ENCODE measurements at places on chromosomes 2 and 18.

GRCh38 chr2:164984428-164984827 is 29.1 kb upstream of the SLC38A11 start:
- DNase-seq, result no peak

DNA sequence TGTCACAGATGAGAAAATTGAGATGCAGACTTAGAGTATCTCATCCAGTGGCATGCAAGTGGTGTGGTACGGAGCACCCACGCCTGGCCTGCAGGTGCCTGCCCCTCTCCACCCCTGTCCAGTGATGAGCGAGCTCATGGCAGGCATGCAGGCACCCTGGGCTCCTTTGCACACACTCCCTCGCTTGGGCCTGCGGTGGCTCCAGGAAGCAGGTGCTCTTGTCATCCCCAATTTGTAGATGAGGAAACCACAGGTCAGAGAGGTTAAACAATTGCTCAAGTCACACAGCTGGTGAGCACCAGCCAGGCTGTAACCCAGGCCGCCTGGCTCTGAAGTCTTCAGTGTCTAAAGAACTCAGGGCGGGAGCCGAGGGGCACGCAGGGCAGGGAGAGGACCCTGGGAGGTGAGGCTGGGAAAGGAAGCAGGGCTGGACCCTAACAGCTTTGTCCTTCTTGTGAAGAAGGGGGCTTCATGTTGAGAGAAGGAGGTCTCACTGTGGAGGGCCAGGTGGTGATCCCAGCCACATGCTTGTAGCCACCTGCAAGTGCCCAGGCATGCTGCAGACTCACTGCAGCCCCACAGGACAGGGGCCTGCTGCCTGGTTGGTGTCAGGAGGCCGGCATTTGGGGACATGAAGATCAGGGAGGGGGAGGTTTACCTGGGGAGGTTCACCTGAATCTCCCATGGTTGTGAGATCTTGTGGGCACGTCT is 166.2 kb downstream of the SH3RF3 start:
- no peak for DNase-seq

DNA sequence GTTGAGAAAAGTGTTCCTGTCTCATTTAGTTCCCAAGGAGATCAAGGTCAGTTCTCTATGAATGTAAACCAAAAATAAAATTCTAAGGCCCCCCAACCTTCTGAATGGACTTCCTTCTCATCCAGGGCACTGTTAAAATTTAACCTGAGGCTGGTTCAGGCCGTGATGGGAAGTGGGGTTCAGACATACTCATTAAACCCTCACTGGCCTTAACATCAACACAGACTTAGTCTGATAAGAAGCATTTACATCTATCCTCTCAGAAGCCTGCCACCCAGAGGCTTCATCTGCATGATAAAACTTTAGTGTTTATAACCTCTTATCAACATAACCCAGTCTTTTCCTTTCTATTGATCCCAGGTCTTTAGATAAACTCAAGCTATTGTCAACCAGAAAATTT is 22.4 kb downstream of the ITSN2 start:
- no peak for DNase-seq

- DNase-seq, result no peak
These were observed 44.8 kb downstream of the NAB1 start for GRCh38 chr2:190693533-190694232.

DNA sequence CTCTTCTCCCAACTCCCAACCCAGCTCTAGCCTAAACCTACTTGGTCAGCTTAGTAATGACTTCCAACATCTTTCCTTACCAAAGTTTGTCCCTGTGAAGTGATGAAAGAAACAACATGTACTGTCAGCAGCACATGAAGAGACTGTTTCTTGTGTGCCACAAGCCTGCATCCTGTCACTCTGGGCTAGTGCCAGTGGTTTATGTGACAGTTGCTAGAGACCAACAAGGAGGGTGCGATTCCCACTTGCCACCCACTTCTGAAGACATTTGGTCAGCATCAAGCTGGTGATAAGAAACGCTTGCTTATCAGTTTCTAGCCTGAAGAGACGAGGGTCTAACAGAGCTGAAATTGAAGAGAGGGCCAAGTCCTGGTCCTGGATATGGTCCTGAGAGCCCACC is 132.6 kb downstream of the COL4A4 start:
- DNase-seq, result no peak

DNA sequence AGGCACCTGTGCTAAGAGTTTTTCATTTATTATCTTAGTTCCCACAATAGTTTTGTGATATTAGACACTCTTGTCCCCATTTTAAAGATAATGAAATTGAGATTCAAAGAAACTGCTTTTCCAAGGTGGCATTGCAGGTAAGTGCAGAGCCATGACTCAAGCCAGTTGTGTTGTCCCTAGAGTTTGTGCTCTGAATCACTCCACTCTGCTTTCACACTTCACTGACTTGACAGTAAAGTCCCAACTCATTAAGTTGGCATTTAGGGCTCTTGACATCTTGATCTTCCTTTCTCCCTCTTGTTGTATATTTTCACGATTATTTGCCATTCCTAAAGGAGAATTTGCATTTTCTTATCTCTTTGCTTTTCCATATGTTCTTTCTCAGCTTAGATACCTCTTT is 114.3 kb downstream of the DIS3L2 start:
- DNase-seq, result no peak

GRCh38 chr2:28627722-28628480 is 123.7 kb upstream of the PPP1CB start:
- DNase-seq, result no peak

DNA sequence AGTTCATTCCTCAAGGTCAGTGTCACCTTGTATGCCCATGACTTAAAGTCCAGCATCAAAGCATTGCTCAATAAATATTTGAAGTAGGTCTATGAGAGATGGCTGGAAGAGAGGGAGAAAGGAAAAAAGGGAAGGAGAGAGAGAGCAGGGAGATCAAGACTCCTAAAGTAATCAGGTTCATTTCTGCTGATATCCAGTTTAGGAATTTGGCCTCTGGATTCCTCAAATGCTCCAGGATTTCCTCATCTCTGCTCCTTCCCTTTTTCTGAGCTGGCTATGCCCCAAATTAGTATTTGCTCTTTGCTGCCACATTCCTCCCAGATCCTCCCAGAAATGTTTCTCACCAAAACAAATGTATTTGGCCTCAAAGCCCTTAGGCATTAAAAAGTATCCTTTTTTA is 739.4 kb upstream of the CHAC2 start:
- DNase-seq, result no peak

GRCh38 chr2:186584053-186584452 is 5.8 kb upstream of the ITGAV start:
- DNase-seq, result no peak

- DNase-seq, result no peak
These were observed 37.3 kb downstream of the CYP1B1 start for GRCh38 chr2:38038682-38039081.

DNA sequence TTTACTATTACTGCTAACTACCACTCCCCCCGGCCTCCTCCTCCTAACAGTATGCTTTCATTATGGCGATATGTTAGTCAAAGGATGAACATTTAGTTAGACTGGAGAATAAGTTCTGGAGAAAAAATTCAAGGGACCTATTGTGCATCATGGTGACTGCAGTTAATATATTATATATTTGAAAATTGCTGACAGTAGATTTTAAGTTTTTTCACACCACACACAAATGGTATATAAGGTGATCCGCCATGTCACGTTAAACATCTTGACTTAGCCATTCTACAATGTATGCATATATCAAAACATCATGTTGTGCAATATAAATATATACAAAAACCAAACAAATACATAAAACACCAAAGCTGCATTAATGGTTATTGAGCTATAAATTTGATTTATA is 873.7 kb downstream of the CNTNAP5 start:
- no peak for DNase-seq

GRCh38 chr18:21184396-21184996 is 57.5 kb upstream of the GREB1L start:
- DNase-seq, result no peak

DNA sequence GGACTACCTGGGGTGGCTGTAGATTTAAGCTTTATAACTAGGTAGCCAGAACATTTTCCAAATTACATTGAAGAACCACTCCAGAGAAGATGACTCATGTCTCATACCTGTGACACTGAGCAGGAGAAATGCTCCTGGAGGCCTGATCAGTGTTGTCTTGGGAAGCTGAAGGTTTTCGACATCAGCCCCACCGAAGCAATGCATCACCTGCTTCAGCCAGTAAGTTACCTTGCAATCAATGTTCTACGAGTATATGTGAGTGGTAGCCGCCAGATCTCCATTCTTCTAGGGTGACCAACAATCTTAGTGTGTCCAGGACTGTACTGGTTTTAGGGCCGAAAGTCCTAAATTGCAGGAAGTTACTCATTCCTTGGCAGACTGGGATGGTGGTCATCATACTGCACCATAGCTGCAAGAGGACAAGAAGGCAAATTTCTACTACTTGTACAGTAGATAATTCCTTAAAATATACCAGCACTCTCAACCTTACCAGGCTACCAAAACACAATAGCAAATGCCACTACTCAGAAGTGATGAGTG is 109.3 kb upstream of the LINC00305 start:
- DNase-seq, result no peak

GRCh38 chr2:76861708-76862107 is 660.5 kb downstream of the LRRTM4 start:
- no peak for DNase-seq

- DNase-seq, result no peak
These were observed 102.8 kb downstream of the SMAD7 start for GRCh38 chr18:48847807-48848486.

DNA sequence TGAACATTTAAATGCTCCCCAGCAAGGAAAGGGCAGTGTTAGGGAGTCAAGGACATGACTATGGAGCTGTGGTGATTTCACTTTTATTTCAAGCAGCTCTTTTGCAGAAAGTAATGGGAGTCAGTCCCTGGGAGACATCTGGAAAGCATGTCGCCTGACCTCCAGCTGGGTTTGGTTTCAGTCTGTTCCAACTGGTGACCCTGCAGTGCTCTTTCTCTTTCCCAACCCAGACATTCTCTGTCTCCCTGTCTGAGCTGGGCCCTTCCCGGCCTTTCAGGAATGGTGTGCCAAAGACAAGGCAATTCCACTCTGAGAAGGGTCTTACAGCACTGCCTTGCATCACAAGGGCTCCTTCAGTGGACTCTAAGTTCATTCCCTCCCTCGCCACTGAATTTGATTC is 323.2 kb downstream of the OSR1 start:
- DNase-seq, result no peak

DNA sequence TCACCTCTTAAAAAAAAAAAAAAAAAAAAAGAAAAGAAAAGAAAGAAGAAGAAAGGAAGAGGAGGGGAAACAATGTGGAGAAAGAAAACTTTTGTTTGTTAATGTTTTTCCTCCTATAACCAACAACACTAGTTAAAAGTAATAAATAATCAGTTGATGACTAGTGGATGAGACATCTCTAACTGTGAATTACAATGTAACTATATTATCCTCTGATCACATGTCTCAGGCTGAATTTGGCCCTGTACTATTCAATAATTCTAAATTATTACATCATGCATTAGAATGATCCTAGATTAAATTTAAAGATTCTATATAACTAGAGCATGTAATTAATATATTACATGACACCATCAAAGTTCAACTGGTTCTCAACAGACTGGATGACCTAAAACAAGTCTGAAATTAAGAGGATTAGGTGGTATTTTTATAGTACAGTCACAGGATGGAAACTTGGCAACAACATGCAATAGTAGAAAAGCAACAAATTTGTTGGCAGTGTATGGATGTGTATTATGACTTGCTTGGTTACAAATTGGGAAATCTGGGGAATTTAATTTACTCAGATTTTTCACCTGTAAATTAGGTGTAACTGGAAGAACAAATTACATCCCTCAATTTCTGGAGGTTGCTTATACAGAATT is 269.3 kb upstream of the SETBP1 start:
- no peak for DNase-seq

DNA sequence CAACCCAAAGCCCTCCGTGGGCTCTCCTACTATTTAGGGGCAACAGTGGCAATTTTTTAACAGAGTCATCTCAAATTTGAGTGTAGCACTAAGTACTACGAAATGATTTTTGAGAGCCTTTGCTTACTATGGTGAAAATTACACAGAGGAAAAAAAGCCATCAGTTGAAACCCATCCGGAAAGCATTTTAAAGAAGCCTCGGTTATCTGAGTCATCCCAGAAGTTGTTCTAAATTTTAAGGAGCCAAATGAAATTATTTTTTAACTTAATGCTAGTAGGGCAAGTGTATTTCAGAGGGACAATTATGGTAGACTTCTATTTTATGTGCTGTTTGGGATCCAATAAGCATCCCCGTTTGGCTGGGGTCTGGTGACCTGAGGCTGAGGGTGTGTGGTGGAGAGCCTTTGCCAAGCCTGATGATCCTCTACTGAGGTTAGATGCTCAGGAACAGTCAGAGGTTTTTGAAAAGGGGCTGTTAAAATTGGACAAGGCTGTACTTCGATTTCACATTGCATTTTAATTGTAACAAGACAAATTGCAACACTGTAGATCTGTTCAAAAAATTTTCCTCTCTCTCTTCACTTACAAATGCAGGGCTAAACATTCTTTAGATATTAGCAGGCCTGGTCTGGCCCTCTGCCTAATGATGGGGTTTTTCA is 47.0 kb downstream of the RAPGEF4 start:
- DNase-seq, result no peak

- DNase-seq, result no peak
These were observed 32.7 kb downstream of the VSNL1 start for GRCh38 chr2:17573085-17573803.

DNA sequence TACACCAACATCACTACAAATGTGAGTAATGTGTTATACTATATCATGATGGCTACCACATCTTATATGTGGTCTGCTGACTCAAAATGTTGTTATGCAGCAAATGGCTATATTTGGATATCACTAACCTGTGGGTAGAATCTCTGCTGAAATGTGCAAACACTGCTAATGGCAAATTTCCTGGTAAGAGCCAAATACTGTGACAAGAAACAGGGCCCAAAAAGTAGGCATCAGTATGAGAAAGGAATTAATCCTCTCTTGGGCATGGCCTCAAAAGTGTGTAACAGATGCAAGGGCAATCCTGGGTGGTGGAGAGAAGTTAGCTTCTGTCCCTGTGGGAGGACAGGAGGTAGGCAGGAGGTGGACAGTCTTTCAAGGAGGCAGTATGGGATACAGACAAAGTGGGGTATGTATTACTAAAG is 13.3 kb downstream of the ATF2 start:
- no peak for DNase-seq

- no peak for DNase-seq
These were observed 457.2 kb upstream of the MEX3C start for GRCh38 chr18:51654488-51655326.

GRCh38 chr2:134406311-134406710 is 152.4 kb downstream of the MGAT5 start:
- DNase-seq, result no peak

DNA sequence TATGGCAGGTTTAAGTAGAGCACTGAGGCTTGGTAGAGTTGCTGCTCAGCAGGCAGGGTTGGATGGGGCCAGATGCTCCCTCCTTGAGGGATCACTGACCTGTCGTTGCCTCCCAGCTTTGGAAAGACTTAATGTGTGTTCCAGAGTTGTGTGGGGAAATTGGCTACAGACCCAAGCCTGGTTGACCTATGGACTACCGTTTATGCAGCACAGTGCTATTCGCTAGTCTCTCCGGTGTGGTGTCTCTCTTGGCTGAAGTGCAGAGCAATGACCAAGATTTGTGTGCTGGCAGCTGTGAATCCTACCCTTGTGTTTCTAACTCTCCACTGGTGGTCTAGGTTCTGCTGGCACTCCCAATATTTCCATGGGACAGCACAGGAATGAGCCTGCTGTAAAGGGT is 29.8 kb upstream of the SLC4A10 start:
- no peak for DNase-seq
